KG1 (cell line): ENCODE measurements at places on chromosomes 12 and 14.

DNA sequence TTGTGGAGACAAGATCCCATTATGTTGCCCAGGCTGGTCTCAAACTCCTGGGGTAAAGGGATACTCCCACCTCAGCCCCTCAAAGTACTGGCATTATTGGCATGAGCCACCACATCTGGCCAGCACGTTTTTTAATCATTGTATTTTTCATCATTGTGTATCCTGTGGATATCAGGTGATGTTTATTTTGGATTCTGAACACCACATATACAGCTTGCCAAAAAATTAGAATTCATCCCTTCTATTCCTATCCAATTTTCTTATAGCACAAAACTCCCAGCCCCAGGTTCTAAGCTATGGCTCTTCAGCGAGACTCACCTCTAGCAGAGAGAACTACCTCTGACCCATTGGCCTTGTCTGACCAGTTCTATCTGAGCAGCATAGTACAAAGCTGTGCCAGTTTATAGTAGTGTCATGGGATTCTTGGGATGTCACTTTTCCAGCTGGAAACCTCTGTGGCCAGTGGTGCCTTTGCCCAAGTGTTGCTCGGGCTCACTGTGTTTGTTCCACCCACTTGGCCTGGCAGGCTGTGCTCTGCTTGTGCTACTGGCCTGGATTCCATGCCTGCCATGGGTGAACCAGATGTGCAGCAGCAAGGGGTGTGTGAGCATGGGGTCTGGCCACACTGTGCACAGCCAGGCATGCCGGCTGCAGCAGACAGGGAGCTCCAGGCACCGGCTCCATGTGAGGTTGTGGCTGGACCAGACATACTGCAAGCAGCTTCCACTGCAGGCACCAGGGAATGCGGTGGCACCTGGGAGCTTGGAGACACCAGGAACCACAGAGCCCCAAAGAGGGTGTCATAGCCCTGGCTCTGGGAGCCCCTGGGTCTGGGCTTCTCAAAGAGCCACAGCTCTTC, 37.2 kb downstream of the TIMELESS start:
- no peak for DNase-seq

- no peak for DNase-seq
These were observed 131.7 kb downstream of the C12orf75 start for GRCh38 chr12:105461944-105462762.

DNA sequence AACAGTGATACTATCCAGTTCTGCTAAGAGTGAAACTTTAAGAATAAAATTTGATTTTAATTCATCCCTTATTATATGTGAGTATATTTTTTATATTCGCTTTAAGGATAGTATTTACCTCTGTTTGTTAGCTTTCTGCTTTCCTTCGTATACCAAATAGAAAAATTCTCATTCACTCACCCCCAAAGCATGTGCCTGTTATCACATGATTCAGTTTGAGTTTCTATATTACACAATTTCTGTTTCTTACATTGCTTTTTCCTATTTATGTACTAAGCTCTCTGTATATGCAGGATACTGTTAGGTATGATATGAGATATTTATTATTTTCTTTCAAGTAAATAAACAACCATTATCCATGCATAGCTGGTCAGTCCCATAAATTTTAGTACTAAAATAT, 275.2 kb downstream of the FBXL14 start:
- DNase-seq: no peak

GRCh38 chr14:74427651-74428050, 1.6 kb upstream of the SYNDIG1L start:
- DNase-seq: no peak

DNA sequence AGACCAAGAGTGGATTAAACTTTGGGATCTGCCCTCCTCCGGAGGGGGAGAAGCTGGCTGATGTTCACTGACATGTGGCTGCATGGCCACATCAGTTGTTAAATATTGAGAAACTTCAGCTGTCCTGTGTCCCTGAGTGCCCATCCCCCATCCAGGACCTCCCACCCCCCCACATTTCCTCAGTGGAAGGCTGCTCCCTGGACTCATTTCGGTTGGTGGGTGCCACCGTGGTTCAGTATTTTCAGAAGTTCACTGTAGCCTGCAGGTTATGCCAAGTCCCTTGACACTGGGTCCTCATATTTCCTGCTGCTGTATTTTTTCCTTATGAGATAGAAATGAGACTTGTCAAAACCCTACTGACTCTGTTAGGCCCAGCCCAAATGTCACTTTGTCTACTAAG, 302.4 kb downstream of the CACNA1C start:
- no peak for DNase-seq

- DNase-seq: no peak
These were observed 12.4 kb downstream of the MGST1 start for GRCh38 chr12:16359512-16360491.

DNA sequence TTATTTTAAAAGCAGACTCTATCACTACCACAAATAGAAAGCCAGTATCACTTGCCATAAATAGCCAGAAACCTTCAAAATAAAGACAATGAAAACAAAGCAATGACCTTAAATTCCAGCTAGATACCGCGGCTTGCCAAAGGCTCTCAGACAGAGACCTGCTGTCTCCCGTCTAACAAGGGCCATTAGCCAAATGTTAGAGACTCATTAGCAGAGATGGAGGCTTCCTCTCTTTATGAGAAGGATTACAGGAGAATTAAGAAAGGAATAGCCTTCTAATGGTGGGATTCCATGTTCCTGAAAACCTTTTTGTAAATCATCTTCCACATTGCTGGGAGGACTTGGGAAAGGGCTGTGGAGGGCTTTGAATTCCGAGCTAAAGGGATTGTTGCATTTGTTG, 206.7 kb downstream of the AACS start:
- no peak for DNase-seq

DNA sequence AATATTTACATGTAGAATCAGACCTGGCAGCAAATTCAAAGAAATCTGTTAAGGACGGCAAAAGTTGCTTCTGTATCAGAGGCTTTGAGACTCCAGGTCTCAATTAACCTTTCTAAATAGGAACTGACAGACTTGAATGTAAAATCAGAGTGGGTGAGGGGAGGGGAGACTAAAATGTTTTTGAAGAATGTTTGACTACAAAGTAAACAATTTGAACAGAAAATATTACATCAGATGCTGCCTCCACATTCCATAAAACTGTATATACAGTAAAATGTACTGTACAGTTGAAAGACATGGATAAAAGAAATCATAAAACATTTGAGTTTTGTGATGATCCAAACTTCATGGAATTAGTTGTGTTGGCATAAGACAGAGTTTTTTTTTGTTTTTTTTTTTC, 49.5 kb upstream of the POC1B start:
- no peak for DNase-seq

DNA sequence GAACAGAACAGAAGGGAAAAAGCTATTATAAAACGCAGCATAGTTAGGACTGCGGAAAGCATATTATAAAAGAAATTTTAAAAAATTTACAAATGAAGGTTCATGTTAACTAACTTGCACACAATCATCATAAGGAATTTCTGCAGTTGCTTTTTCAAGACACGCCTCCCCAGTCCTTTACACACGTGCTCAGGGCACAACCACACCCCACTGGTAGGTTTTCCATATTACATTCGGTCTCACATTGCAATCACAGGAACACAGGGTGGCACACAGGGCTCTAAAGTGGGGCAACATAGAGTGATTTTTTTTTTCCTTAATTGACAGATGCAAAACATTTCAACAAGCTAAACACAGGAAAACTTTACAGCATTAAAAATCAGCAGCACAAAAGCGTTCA, 69.7 kb downstream of the DICER1 start:
- DNase-seq: no peak

DNA sequence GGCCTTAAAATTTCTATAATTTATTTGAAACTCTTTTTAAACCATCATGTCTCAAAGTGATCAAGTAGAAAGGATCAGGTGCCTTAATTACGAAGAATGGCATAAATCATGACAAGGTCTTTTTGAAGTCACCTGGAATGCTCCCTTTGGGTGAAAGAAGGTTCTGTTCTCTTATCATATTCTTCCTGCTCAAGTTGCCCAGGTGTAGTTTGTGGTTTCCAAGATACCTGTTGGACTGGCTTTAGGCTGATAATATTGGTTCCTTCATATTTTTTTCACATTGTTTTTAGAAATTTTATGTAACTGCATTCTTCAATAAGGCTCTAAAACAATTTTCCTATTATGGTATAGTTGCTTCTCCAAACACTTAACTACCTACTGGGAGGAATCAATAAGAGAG, 29.2 kb downstream of the RASSF3 start:
- no peak for DNase-seq
